ENCODE measurements at places on chromosomes 16 and 17.

- no peak for DNase-seq
These were observed at the start of gene HAP1 for GRCh38 chr17:41734139-41734948. Gene HAP1, minus strand, starts transcription at chr17:41734643. Its CDS starts 9 bp downstream, at chr17:41734634.

- no peak for DNase-seq
These were observed 80.6 kb downstream of the LMF1 start for GRCh38 chr16:890217-890616.

- no peak for DNase-seq
These were observed 8.4 kb downstream of the BAIAP2 start for GRCh38 chr17:81043319-81043724.

- peak; percentile 3 for DNase-seq
These were observed 80.3 kb upstream of the GOT2 start for GRCh38 chr16:58814348-58814801.

GRCh38 chr17:31051506-31051905, 43.3 kb upstream of the NF1 start:
- DNase-seq, result no peak

GRCh38 chr17:78892520-78892919, 10.5 kb downstream of the CEP295NL start:
- no peak for DNase-seq

DNA sequence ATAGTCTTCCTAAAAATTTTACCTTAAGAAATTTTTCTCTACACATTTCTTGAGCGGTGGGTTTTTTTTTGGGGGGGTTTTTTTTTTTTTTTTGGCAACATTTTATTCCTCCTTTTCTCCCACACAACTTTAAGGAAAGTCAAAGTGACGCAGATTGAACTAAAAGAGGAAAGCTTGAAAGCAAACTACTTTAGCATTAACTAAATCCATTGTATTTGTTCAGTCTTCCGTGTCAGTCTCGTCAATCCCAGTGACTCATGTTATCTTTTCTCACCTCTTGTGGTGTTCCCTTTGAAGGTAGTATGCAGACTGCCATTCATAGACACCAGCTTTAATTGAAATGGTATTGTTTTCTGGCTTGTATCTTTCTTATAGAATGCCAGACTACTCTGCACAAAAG, 39.3 kb downstream of the TADA2A start:
- no peak for DNase-seq

DNA sequence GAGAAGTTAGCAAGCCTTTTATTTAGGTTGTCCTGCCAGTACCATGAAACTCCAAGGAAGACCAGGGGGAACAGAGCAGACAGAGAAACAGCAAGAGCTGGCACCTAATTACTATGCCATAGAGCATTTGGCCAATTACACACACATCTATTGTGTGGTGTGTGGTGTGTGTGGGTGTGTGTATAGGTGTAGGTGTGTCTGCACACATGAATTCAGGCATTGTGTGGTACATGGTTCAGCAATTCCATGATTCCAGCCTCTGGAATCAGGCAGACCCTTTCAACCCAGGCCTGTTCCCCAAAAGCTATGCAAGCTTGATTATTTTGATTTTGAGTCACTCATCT, 25.7 kb downstream of the IQCK start:
- DNase-seq, result no peak

- no peak for DNase-seq
These were observed 45.2 kb upstream of the NUDT7 start for GRCh38 chr16:77677129-77677528.

DNA sequence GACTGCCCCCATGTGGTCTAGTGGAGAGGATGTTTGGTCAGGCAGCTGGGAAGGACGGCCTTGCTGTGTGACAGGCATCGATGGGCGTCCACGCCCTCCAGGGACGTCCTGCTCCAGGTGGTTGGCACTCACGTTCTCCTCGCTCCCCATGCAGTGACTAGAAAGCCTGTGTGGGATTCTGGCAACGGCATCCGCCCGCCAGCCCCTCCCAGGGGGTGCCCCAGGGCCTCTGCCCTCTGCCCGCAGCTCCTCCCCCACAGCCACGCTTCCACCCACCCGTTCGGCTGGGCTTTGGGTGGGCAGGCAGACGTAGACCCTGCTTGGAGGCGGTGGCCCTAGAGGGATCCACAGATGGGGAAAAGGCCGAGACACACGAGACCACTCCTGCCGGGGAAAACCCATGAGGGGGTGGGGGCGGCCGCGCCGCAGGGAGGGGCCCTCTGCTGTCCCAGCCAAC, 4.7 kb upstream of the IL17C start:
- DNase-seq, result no peak

- DNase-seq, result peak; percentile 99
These were observed 51.7 kb upstream of the MTSS2 start for GRCh38 chr16:70737377-70738082.

DNA sequence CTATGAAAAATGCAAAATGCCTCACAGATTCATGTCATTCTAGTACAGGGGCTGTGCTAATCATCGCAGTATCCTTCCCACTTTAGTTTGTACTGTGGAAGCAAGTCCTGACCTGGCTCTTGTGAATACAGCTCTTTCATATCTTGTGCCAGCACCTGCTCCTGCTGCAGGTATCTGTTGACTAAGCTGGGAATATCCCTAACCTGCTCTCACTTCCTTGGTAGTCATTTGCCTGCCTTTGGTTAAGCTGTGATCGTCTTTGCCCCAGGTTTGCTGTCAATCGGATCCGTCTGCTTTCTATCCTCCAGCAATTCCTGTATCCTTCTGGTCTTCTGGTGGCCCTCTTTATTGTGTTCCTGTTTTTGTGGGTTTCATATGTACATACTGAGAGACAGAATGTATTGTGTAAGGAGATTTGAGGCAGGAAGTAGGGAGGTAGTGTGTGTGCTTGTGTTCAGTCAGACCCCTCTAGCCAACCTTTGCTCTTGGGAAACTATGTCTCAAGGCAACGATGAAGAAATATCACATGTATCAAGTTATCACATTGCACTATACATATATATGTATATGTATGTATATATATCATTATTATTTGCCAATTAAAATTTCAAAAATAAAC, 7.7 kb upstream of the GINS3 start:
- no peak for DNase-seq

GRCh38 chr16:66576296-66576695, 3.0 kb upstream of the CMTM2 start:
- DNase-seq, result no peak

DNA sequence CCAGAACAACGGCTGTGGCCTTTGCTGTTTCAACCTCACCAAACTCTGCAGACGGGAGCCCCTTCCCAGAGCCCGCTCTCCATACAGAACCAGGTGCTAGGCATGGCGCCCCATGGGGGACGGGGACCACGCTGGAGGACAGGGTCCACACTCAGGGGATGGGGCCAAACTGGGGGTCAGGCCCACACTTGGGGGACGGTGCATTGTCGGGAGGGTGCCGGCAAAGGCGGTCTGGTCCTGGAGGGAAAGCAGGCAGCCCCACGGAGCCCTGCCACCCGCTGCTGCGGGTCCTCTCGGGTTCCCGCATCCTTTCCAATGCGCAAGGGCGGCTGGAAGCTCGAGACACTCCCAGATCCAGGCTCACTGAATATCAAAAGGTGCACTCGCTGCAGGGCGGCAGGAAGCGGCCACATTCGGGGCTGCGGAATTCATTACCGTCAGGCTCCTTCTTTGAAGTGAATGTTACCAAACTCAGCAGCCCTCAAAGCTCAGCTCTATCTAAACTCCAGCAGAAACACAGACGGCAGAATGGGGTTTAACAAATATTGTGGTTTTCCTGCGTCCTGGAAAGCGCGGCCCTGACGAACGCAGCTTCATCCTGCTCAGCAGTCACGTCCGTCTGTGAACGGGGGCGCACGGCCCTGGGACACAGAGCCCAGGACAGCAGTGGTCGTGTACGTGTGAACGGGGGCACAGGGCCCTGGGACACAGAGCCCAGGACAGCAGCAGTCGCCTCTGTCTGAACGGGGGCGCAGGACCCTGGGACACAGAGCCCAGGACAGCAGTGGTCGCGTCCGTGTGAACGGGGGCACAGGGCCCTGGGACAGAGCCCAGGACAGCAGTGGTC, 41.3 kb downstream of the LMF1 start:
- no peak for DNase-seq

DNA sequence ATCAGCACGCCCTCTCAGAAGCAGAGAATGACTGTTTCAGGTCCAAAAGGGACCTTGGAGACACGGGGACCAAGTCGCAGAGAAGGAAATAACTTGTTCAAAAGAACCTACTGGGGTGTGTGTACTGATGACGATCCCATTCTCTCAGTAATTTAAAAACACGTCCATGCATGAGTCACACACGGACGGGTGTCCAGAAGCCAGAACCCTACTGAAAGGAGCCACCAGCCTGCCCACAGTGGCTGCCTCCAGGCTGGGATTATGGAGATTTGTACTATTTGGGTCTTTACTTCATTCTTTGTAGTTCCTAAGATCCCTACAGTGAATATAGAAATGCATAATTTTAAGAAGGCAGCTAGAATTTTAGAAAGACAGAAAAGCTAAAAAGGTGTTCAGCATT, 27.8 kb downstream of the TMEM204 start:
- DNase-seq, result no peak

GRCh38 chr16:75526032-75526790, 9.7 kb downstream of the CHST5 start:
- DNase-seq, result no peak

- no peak for DNase-seq
These were observed 66.7 kb upstream of the DHX40 start for GRCh38 chr17:59498530-59499307.

DNA sequence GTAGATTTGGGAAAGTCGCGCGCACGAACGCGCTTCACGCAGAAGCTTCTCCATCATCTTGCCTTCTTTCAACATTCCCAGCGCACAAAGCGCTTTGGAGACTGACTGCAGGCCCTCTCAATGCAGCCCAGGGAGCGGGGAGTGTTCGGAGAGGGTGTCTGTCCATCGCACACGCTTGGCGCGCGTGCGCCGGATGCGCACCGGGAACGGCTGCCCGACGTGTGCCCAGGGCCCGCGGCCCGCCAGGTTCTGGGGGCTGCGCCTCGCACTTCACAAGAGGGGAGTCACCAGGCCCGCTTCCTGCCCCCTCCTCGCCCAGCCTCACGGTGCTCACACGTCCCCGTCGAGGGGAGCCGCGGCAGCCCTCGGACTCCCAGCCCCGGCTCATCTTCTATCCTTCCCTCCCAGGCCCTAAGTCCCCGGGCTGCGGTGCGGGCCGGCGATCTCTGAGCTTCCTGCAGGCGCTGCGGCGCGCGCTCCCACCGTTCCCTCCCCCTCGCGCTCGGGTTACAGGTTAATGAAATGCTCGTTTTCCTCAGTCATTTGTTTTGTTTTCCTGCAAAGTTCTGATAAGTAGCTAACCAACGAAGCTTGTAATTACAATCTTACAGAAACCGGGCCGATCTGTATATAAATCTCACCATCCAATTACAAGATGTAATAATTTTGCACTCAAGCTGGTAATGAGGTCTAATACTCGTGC, 2.8 kb upstream of the IRX3 start:
- DNase-seq, result no peak

DNA sequence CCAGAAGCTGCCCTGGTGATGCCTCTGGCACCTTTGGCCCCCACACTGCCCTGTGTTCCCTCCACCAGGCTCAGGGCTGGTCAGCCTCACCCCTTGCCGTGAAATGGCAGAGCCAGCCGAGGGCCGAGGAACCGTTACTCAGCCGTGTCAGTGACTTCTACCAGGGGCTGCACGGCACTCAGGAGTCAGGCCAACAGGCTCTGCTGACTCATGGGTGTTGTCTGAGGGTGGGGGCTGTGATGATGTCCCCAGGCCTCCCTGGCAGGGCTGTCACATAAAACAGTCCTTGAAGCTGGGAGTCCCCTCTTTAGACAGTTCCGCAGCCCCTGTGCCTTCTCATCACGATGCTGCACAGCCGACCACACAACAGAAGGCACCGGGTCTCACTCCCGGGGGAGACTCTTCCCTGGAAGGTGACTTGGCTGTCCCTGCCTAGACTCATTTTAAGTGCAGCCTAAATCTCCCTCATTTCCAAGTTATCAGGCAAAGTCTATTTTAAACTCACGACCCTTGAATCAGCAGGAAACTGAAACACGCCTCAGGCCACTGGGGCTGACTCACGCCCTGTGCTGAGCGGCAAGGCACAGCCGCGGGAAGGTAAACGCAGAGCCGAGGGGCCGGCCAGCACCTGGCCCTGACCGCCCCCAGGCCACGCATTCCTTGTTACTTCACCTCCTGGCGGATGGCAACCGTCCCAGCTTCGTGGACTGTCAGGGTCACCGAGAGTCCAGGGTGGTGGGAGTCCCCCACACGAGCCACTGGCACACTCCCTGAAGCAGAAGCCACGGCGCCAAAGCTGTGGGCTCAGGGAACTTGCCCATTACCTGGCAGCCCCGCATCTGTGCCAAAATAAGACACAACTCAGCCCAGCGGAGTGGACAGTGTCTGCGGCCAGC, 102.6 kb downstream of the ZNF778 start:
- DNase-seq, result no peak

GRCh38 chr17:66985338-66986237, 21.1 kb downstream of the CACNG4 start:
- DNase-seq, result no peak

DNA sequence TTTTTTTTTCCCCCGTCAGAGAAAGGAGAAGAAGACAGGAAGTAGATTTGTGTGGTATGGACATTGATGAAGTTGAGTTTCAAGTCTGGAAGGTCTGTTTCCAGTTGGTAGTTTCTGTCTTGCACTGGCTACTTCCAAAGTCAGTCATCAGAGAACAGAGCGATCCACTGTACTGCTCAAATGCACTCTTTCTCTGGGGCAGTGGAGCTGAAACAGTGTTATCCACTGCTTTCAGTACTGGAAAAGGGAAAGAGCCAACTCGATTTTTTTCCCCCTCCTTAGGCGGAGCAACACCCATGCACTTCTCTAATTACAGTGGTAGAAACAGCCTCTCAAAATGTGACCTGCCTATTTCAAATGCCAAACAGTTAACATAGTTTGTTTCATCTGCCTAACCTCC, 7.4 kb downstream of the PRKCA start:
- DNase-seq, result no peak

- DNase-seq, result no peak
These were observed 6.5 kb upstream of the ZFHX3 start for GRCh38 chr16:73054498-73054812.

GRCh38 chr17:59859444-59860025, 33.2 kb downstream of the TUBD1 start:
- DNase-seq, result no peak

DNA sequence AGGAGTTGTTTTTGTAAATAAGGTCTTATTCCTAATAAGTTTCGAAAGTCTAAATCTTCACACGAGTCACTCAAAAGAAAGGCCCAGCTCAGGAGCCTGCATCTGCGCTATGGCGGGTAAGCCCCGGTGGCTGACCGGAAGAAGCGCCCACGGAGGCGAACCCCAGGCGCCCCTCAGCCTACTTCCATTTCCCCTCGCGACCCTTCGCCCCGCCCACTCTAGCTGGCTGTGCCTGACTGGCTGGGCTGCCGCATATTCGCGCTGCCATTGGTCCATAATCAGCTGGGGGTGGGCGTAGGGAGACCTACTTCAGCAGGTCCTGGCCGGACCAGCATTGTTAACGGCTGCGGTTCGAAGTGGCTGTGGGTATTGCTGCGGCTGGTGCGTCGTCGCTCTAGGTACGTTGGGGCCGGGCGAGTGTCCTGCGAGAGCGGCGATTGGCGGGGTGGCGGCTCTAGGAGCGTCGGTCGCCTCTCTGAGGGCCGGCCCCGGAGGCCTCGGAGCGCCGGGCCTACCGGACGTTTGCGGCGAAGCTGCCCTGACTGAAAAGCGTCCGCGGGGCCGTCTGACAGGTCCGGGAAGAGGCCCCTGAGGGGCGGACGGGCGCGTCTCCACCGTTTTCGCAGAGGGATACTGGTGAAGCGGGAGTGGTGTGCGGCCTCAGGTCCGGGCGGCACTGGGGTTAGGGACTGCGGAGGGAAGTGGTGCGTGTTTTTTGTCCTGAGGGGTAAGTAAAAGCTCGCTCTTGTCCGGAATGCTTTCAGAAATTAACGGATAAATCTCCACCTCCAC, at the start of gene ATF7IP2:
ATF7IP2 (plus strand) TSS at position 337 of the 792 bp plus-strand sequence. CDS start 44,560 bp downstream, outside the sequence.
- DNase-seq, result peak; percentile 80

All from HFF-Myc (cell line).